ENCODE measurements at places on chromosomes 2 and 18.

- DNase-seq = no peak
Measured at GRCh38 chr2:12767996-12768624, 51.4 kb downstream of the TRIB2 start.

- no peak for DNase-seq
Measured at GRCh38 chr2:20627712-20628380, 23.1 kb downstream of the HS1BP3 start.

- DNase-seq = no peak
Measured at GRCh38 chr2:23934259-23934658, 6.0 kb upstream of the UBXN2A start.

DNA sequence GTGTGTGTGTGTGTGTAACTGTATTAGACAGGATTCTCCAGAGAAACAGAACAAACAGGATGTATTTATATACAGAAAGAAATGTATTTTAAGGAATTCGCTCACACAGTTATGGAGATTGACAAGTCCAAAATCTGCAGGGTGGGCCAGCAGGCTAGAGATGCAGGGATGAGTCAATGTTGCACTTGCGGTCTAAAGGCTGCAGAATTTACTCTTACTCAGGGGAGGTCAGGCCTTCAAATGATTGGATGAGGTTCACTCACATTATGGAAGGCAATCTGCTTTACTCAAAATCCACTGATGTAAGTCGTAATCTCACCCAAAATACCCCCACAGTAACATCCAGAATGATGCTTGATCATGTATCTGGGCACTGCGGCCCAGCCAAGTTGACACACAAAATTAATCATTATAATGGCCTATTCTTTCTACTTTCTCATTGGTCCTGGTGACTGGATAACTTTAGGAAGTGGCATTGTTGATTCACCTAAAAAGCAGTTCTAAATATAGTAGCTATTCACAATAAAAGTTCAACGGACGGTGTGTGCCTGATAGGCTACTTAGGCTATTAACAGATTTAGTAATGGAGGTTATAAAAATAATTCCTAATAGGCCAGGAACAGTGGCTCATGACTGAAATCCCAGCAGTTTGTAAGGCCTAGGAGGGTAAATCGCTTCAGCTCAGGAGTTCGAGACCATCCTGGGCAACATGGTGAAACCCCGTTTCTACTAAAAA is 40.6 kb upstream of the ACYP2 start:
- DNase-seq = no peak

DNA sequence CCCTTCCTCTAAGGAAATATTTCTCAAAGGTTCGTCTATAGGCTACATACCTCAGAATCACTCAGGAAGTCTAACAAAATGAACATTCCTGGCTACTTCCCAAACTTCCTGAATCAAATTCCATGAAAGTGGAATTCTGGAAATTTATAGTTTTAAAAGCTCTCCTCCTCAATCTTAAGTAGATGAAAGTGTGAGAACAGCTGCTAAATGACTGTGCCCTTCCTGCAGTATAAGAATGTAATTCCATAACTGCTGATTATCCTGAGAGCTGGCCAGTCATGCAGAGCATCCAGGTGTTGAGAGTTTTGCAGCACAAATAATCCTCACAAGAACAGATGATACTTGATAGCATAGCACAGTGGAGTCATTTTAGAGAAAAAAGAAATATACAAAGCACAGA is 265.0 kb downstream of the KCNJ3 start:
- DNase-seq = no peak

GRCh38 chr2:234406085-234406484 is 90.8 kb downstream of the ARL4C start:
- no peak for DNase-seq

- no peak for DNase-seq
Measured at GRCh38 chr2:132754392-132754791, 84.4 kb upstream of the LYPD1 start.

DNA sequence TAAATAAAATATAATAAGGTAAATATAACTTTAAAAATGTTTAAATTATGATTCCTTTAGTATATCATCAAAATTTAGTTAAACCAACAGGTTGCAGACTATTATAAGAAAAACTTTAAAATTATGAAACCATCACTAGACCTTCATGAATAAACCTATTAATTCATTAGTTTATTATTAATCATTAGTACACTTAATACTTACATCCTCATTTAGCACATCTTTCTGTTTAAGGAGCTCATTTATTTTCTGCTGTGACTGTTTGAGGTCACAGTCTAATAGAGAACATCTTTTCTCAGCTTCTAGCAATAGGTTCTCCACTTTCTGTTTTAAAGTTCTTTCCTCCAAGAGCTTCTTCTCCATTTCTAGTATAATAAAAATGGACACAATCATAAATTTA is 52.8 kb downstream of the SLC66A3 start:
- DNase-seq = no peak

DNA sequence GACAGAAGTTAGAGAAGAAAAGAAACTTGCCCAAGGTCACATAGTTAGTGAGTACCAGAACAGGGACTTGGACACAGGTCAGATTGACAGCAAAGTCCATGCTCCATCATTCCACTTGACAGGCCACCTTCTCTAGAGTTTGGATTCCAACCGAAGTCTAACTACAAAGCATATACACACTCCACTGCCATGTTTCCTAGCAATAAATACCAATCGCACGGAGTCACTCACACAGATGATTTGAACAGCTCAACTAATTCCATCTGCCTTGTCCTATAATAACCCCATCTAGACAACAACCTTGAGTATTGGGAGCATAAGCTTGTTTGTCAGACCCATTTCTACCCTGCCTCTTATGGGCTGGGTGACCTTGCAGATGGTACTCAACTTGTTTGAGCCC is 334.6 kb upstream of the MGAT5 start:
- no peak for DNase-seq

- no peak for DNase-seq
Measured at GRCh38 chr2:62340994-62341484, 145.1 kb downstream of the B3GNT2 start.

GRCh38 chr18:49304751-49305150 is 155.7 kb downstream of the DYM start:
- DNase-seq = no peak

GRCh38 chr2:74441690-74442482 is at the start of gene RTKN:
TSS of gene RTKN (minus strand) at chr2:74441937. CDS start at chr2:74441816, 121 bp downstream.
- DNase-seq = no peak

GRCh38 chr18:45571714-45572113 is 43.6 kb upstream of the SLC14A2 start:
- no peak for DNase-seq
